Caudate nucleus (tissue), 63 donors: ENCODE measurements at places on chromosomes 1 and 21.
A peak's percentile ranks its signal among the peaks of the same experiment; 100 is the strongest.

DNA sequence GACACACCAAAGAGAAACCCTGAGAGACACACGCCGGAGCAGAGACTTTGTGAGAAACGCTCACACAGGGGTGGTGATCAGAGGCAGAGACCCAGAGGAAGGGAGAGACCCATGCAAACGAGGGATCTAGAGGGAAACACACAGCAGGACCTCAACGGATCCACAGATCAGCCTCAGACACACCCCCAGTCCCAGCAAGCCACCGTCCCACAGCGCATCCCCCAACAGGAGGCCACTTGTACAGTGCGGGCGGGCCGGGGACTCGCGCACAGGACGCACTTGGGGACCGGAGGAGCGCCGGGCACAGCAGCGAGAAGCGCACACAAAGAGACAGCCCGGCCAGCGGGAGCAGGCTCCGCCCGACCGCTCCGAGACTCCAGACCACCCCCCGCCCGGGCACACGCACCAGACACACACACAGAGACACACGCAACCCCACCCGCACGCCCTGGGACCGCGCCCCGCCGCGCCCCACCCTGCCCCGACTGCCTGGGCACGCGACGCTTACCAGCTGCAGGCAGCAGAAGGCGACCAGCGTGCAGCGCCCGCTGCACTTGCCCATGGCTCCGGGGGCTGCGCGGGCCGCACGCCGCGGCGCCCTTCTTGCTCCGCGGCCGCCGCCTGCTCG lies 587 bp downstream of the NKAIN1 start:
- peak; percentile 11 for DNase-seq

GRCh38 chr1:152356736-152357135 lies 3.1 kb downstream of the FLG2 start:
- no peak for DNase-seq

DNA sequence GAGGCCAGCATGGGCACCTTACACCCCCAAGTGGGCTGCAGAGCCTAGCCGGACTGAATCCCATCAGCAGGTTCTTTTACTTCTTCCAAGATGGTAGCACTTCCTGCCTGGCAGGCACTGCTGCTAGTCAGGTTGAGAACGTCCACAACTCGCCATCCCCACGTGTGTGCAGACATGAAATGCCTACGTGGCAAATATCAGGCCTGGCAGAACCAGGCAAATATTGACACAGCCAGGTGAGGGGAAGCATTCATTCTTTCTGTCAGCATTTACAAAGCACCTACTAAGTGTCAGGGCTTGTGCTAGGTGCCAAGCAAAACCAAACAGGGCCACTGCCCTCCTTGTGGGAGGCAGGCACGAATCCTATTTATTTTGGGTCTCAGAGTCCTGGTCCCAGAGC lies 52.3 kb upstream of the SIM2 start:
- no peak for DNase-seq

DNA sequence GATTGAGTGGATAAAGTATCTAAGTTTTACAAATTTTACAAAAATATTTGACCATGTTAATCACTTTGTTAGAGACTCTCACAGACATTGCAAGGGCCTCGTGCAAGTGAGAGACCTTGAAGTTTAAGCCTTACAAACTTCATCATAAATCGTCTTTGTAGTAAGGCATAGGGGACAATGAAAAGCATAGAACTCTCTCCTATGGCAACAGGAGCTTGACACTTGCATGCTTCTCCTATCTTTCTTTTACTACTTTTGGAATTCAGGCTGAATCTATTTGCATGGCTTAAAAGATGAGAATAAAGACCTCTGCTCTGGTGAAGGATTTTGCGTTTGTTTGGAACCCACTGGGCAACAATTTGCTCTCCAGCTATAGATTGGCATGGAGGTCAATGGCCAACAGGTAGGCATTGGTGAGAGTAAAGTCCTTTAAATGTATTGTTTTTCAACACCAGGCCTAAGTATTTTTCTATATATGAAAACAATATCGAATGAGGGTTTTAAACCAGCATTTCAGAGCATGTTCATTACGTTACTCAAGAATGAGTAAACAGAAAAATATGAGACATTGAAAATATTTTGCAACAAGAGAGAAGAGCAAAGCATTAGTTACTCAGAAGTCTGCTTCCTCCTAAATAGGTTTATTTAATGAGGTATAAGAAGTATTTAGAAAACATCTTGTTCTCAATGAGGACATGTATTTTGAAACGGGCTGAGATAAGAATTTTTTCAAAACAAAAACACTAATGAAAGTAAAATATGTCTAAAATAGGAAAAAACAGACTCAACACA lies 192.2 kb downstream of the TGFB2 start:
- DNase-seq = no peak

DNA sequence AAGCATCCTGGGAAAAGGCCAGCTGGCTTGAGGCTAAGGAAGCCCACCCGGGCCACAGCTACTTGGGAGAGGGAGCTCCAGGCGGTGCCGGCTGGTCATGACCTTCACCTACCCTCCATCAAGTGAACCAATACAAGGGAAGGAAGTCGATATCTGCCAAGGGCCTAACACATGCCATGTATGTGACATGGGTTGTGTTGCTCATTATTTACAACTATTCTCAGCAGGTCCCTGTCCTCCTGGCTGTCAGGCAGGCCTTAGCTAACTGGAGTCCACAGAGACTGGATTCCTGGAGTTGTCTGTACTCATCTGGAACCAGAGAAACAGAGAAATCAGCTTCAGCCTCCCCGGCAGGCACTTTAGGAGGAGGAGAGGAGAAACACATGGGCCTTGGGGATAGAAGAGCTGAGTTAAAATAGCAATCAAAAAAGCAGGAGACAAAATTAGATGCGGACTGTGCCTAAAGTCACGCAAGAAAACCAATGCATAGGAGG lies 15.7 kb downstream of the TCEA3 start:
- DNase-seq = no peak

- no peak for DNase-seq
These were observed 36.3 kb downstream of the DHCR24 start for GRCh38 chr1:54850737-54851136.

- no peak for DNase-seq
These were observed 16.1 kb upstream of the NTNG1 start for GRCh38 chr1:107124694-107125093.

DNA sequence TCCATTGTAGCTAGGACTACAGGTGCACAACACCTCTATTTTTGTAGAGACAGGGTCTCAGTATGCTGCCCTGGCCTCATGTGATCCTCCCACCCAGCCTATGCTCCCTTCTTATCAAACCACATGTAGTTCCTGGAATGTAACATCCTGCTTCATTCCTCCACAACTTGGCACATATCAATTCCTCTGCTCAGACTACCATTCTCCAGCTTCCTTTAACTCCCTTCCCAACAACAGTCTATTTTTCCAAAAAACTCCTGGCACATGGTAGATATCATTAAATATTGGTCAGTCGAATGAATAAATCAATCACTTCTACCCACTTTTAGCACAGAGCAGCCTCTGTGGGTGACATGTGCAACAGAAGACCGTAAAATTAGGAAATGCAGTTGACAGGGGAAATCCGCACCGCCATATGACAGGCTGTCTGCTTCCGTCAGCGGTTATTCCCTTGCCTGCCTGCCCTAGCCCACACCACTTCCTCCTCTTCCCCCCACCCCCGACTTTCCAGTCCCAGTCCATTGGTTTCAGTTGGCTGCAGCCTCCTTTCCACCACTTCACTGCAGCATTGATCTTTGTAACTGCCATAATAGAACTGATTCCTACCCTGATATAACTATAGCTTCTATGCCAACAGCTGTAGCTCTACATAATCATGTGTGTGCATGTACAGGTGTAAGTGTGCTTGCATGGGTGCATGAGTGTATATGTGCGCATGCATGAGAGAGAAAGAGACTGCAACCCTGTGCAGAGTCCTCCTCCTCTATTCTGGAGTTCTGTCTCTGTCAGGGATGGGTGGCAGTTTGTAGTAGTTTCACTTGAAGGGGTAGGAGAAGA lies 6.8 kb upstream of the AKR1A1 start:
- no peak for DNase-seq

DNA sequence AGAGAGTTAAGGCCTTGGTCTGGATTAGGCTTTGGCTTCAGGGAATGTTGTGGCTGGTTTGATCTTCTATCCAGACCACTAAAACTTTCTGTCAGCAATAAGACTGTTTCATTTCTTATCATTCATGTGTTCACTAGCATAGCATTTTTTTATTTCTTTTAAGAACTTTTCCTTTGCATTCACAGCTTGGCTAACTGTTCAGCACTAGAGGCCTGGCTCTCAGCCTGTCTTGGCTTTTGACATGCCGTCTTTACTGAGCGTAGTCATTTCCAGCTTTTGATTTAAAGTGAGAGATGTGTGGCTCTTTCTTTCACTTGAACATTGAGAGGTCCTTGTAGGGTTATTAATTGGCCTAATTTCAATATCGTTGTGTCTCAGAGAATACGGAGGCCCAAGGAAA lies 62.5 kb downstream of the RNF220 start:
- DNase-seq = no peak

DNA sequence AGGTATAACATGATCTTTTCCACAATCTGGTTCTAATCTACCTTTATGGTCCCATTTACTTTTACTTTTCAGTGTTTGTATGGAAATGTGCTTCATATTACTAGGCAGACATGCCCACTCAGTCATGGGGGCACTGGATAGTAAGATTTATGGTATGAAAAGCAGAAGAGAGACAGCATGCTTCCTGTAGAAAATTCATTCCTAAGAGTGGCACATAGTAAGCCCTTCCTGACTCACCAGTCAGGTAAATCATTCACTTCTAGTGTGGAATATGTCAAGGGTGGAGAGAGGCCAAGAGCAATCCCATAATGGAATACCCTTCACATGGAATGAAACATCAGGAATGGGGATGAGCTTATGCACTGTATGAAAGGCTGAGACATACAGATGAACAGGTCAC lies 49.5 kb upstream of the BCL10 start:
- no peak for DNase-seq

GRCh38 chr1:180151508-180151907 lies 3.2 kb upstream of the QSOX1 start:
- no peak for DNase-seq

GRCh38 chr1:204377800-204378668 lies 18.3 kb upstream of the PLEKHA6 start:
- DNase-seq = peak; percentile 23

DNA sequence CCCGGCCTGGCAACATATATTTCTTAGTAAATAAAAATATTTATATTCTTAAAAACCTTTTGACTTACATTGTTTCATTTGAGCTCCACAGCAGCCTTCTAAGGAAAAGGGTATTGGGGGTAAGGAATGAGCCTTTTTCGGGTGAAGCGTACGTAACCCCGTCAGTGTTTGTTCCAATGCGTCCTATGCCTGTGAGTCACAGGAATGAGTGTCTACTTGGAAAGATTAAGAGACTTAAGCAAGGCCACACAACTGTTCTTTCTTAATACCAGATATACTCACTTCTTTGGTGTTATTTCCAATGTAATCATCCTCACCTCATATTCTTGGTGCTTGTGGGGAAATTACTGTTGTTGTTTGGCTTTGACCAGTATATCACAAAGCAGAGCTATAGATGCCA lies 22.7 kb downstream of the WDTC1 start:
- DNase-seq = no peak

GRCh38 chr1:11044849-11045427 lies 2.1 kb downstream of the MASP2 start:
- no peak for DNase-seq

DNA sequence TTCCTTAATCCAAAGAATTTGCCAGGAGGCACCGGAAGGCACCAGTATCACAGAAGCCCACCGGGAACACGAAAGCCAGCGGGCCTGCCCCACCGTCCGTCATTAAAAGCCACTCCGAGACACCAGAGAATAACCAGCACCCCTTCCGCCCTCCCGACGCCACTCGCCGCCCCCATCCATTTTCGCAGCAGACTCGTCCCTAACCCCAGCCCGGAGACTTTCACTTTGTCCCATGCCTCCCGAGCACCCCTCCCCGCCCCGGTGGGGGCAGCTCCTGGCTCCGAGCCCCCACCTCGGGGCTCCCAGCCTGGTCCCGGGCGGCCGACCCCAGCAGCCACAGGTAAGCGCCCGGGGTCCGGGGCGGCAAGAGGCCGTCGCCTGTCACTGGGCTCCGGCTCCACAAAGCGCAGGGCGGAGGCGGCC lies 105.4 kb downstream of the SLC45A1 start:
- no peak for DNase-seq

DNA sequence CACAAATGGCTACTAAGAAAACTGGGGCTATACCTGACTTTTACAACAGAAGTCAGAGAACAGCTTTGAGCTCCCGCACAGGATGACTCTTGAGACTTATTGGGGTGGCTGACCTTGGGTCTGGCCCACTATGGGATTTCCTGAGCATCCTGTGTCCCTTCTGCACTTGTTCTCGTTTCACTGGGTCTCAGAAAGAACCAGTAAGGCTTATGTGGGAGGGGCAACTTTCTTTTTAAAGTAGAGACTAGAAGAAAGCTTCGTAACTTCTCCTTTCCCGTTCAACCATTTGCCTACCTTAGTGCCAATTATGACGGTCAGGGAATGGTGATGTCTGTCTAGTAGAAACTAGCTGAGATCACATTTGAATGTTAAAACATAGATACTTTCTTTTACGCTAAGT lies 59.5 kb upstream of the C1orf105 start:
- DNase-seq = no peak

- DNase-seq = no peak
These were observed 4.1 kb upstream of the CCDC24 start for GRCh38 chr1:43987159-43987902.

- no peak for DNase-seq
These were observed 34.2 kb downstream of the EFCAB7 start for GRCh38 chr1:63557365-63557987.

DNA sequence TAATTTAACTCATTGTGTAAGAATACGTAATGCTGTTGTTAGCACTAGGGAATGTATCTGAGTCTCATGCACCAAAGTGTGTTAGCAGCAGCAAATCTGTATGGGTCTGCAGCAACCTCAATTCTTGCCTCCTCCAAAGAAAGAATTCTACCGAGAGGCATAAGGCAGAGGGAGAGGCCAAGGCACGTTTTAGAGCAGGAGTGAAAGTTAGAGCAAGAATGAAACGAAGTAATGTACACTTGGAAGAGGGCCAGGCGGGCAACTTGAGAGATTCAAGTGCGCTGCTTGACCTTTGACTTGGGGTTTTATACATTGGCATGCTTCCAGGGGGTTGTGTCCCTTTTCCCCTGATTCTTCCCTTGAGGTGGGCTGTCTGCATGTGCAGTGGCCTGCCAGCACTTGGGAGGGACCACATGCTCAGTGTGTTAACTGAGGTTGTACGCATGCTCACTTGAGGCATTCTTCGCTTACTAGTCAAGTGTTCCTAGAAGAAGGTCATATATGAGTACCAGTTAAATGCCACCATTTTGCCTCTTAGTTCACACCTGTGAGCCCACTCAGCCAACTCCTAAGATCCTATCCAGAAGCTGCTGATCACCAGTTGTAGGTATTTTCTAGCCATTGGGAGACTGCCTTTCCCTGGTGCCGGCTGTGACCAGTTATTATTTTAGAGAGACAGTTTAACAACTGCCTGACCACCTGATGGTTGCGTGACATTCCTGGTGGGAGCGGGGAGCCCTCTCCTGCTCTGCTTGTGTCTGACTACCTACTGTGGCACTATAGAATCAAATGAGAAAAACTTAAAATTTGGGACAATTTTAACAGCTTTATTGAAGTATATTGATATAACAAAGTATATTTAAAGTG lies 2.7 kb upstream of the CNN3 start:
- DNase-seq = no peak
